ENCODE measurements at places on chromosomes 1 and 21.

GRCh38 chr1:22611530-22611947 lies 24.9 kb upstream of the C1QA start:
- peak; percentile 0 for DNase-seq

DNA sequence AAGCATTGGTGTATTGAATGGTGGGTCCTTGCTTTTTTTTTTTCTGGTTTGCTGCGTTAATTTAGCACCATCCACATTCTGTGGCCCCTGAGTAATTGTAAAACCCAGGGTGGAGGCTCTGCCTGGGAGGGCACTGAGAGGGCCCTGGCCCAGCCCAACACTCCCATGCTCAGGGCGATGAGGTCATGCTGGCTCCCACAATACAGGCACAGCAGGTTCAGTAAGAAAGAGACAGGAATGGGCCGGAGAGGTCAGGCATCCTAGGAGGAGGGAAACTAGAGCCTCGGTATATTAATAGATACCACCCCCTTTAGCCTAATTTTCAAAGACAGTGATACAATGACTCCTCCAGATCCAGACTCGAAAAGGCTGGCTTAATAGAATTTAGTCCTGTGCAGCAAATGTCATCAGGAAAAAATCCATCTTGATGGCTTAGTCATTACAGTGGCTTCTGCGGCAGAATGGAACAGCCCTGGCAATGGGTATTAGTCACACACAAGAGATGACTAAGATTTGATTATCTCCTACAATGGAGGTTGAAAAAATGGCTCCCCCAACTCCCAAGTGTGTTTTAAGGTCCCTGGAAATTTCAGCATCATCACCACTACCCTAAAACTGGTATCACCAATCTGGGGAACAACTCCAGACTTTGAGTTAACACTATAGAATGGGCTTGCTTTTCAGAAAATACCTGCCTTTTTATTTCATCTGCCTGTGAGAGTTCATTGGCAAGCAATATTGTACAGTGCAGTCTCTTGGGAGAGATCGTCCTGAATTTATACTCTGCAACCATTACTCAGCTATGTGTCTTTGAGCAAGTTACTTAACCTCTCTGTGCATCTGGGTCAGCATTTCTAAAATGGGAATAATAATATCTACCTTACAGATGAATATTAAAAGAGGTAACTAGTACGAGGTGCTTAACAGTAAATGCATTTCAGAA lies 43.9 kb upstream of the LYST start:
- DNase-seq: no peak

- DNase-seq: no peak
These were observed 9.6 kb upstream of the SPEN start for GRCh38 chr1:15837931-15838330.

DNA sequence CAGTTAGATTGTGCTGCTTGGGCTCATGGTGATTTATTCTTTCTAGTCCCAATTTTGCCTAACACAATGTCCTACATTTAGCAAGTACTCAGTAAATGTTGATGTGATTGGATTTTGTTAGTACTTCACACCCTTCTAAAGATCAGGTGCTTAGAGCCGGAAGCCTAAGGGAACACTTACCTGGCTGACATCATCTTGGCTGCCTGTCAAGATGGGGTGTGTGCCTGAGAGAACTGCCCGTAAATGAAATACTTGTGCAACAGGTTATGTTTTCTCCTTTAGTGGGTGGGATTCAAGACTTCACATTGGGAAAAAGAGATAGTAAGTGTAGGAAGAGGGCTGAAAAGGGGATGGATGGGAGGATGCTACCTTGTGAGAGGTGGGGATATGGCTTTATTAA lies 75.5 kb upstream of the MACF1 start:
- no peak for DNase-seq

DNA sequence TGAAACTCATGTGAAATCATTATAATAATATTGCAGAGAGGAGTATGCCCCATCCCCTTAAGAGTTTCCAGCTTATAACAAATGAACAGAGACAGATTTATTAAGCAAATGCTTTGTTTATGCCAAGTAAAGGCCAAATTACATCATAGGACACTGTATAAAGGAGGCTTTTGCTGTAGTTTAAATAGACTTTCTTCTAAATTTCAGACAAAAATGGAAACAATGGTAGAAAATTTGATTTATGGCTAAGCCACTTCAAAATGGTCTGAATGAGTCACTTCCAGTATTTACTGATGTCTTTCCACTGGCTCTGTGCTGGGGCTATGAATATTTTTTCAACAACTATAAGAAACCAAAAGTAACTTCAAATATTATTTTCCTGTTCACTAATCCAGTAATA lies 81.1 kb upstream of the ST6GALNAC5 start:
- DNase-seq: no peak

DNA sequence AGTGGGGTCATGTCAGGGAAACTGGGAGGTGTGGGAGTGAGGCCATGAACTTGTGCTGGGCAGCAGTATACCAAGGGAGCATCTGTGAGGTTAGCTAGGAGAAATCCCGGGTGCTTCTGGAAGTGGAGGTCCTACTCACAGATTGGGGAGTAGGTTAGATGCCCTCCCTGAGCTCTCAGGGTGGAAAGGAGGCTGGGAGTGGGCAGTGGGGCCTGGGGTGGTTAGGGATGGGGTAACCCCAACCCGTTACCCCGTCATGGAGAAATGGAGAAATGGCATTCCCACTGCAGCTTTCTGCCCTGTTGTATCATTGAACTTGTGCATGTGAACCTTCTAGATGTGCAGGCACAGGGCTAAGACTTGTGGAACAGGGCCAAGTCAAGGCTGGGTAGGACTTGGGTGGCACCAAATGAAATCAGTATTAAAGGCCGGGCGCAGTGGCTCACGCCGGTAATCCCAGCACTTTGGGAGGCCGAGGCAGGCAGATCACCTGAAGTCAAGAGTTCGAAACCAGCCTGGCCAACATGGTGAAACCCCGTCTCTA lies 27.2 kb downstream of the EXOC8 start:
- DNase-seq: no peak

DNA sequence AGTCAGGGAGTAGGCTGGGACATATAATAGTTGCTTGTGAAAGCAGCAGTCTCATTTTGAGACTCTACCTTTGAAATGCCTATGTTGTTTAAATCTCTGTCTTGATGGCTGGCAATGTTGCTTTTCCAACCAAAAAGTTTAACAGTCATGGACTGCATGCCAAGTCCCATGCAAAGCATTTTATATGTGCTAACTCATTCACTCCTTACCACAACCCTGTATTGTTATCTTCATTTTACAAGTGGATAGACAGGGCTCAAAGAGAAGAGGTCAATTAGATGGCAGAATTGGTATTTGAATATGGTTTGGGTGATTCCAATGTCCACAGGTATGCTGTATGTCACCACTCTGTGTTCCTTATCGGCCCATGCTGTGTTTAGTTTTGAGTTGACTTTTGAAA lies 331.4 kb upstream of the USP24 start:
- DNase-seq: no peak

GRCh38 chr1:147264158-147264768 lies 21.8 kb downstream of the CHD1L start:
- no peak for DNase-seq

DNA sequence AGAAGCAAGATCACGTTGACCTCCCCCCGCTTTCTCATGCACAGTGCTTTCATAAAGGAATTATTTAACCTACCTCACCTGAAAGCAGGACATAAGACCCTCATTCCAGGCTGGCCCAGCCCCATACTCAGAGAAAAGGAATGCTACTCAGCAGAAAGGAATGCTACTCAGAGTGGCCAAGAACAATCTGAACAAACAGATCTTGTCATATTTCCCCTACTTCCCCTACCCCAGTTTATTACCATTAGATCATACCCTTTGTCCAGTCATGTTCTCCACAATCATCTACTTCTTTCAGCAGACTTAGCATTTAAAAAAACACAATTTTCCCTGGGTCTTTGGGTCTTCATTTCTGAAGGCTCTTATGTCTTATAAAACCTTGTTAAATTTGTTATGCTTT lies 89.8 kb downstream of the SLC16A1 start:
- no peak for DNase-seq

- no peak for DNase-seq
These were observed 4.9 kb upstream of the KIF14 start for GRCh38 chr1:200625381-200625824.

DNA sequence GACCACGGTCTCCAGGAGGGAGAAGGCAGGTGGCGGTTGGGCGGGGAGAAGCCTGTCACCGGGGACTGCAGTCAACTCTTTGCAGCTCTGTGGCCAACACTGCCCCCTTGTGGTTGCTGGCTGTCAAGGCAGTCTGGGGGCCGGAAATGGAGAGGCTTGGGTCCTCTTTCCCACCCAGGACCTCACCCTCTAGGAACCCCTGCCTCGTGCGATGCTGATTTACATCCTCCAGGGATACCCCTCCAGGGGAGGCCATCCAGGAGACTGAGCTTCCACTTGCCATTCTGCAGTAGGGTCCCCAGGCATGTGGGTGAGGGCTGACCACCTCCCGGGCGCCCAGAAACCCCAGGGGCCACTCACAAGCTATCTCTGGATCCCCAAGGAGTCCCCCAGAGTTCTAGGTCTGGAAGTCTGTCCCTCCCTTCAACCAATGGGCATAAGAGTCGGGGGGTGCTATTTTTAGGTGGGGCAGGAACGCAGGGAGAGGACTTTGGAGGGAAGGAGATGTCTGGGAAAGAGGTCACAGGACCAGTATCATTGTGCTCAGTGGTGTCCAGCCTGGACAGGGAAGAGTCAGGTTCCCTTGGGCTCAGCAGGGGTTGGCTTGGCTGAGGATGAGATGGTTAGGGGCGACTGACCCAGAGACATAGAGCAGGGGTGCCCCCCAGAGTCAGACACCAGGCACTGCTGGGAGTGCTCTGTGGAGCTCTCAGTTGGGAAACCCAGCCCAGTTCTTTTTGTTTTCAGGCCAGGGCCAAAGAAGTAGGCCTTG lies 7.1 kb upstream of the GPR61 start:
- peak; percentile 78 for DNase-seq

DNA sequence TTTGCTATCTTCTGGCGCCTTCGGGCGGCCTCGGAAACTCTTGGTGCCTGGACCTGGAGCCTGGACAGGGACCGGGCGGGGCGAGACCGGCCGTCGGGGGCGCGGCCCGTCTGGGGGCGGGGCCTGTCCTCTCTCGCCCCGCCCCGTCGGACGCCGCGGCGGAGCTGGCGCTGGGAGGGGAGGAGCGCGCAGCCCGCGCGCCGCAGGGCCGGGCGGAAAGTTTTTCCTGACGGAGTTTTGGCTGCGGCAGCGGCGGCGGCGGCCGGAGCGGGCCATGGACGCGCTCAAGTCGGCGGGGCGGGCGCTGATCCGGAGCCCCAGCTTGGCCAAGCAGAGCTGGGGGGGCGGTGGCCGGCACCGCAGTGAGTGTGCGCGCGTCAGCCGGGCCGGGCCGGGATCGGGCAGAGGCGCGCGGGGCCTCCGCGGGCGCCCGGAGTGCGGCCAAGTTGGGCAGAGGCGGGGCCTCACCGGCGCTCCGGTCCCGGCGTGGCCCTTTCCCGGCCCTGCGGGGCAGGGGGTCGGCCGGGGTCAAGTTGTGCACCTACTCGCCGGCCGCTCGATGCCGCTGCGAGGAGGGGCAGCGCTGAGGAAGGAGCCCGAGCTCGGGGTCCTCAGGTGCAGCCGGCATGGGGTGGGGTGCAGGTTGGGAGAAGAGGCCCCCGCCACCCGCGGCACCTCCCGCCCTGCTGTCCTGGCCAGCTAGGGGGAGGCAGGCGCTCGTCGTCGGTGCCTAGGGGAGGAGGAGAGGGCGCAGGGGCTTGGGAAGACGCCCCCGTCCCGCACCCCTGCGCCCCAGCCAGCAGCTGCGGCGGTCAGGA lies at the start of gene LDLRAP1:
Gene LDLRAP1, plus strand, starts transcription at position 182 of the 818 bp plus-strand sequence. Its CDS starts 93 bp downstream, at position 275.
- DNase-seq: peak; percentile 97

- DNase-seq: no peak
These were observed 234.6 kb upstream of the LYPLAL1 start for GRCh38 chr1:218939095-218939494.

- no peak for DNase-seq
These were observed 31.6 kb downstream of the KRTAP20-3 start for GRCh38 chr21:30674312-30674711.

- DNase-seq: no peak
These were observed 40.8 kb downstream of the DSTYK start for GRCh38 chr1:205170532-205171269.

DNA sequence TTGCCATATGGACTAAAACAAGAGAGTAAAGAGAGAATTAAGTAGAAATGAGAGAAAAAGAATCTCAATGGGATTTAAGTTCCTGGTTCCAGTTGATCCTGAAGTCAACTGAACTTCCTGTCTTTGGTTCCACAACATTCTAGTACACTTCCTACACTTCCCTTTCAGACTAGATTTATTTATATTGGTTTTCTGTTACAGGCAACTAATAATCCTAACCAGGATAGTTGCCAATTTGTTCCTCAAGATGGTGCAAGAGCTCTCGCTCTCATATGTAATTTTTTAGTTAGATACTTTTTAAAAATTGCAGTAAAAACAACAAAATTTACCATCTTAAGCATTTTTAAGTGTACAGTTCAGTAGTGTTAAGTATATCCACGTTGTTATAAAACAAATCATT lies 28.8 kb upstream of the TRIM45 start:
- DNase-seq: no peak

- DNase-seq: no peak
These were observed 10.3 kb upstream of the LAD1 start for GRCh38 chr1:201409440-201409839.

- no peak for DNase-seq
These were observed 15.6 kb upstream of the COL9A2 start for GRCh38 chr1:40332695-40333094.

DNA sequence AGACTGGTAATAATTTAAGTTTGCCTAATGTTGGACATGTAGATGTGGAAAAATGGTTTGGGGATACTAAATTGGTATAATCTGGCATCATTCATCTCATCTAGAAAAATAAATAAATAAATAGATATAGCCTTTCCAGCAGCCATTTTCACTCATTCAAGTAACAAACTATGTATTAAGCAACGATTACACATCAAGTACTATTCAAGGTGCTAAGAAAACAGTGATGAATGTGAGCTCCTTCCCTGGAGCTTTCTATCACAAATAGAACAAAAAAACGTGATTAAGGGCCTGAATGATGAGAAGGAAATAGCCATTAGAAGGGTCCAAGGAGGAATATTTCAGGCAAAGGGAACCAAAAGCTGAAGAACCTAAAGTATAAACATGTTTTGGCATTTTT lies 37.1 kb downstream of the STIL start:
- no peak for DNase-seq

- DNase-seq: no peak
These were observed 23.0 kb upstream of the KIFAP3 start for GRCh38 chr1:170097449-170097948.

GRCh38 chr1:39196244-39197215 lies 8.0 kb upstream of the MACF1 start:
- DNase-seq: no peak

GRCh38 chr1:164635059-164635802 lies 76.2 kb downstream of the PBX1 start:
- DNase-seq: no peak

- no peak for DNase-seq
These were observed 10.0 kb upstream of the AGPAT3 start for GRCh38 chr21:43854773-43855633.

DNA sequence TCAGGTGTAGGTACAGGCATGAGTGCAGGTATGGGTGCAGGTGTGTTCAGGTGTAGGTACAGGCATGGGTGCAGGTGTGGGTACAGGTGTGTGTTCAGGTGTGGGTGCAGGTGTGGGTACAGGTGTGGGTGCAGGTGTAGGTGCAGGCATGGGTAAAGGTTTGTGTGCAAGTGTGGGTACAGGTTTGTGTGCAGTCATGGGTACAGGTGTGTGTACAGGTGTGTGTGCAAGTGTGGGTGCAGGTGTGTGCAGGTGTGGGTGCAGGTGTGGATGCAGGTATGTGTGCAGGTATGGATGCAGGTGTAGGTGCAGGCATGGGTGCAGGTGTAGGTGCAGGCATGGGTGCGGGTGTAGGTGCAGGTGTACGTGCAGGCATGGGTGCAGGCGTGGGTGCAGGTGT lies 79.4 kb upstream of the ACTL8 start:
- no peak for DNase-seq

Data from substantia nigra (tissue), 51 donors.